ENCODE measurements at places on chromosomes 5 and 9.

- DNase-seq: no peak
Measured at GRCh38 chr5:51881901-51882300, 498.7 kb downstream of the ISL1 start.

GRCh38 chr5:59763541-59763940 lies 130.0 kb downstream of the PDE4D start:
- DNase-seq: no peak

GRCh38 chr9:109745335-109746283 lies 34.4 kb upstream of the PALM2AKAP2 start:
- DNase-seq: no peak

DNA sequence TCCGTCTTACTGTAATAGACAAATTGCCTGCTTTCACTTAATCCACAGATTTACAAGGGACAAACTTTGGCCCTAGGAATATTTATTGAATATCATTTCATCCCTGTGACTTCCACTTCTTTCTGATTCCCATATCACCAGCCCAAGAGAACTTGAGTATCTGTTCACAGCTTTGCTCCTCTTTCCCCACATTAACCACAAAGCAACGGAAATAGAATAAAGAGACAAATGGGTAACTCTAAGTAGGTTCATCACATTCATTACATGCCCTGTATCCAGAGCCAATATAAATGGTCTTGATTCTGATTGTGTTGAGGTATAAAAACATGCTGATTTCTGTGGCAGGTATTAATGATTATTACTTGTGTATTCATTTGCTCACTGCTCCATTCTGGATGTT lies 41.9 kb downstream of the TMEM252 start:
- no peak for DNase-seq

DNA sequence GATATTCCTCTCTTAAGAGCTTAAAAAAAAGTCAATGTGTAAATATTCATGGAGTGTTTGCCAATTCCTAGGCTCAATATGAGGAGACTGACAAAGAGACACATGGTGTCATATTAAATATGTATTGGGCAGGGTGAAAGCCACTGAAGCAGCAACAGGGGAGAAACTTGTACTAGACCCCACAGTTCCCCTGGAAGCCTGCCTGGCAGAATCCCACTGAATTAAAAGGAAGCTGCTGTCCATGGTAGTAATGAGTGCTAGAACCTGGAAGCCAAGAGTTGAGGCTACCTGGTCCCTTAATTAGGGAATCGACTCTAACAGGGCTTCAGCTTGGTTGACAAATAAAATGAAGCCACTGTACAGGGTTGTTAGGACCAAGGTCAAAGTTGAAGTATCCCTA lies 129.4 kb upstream of the GPR151 start:
- no peak for DNase-seq

DNA sequence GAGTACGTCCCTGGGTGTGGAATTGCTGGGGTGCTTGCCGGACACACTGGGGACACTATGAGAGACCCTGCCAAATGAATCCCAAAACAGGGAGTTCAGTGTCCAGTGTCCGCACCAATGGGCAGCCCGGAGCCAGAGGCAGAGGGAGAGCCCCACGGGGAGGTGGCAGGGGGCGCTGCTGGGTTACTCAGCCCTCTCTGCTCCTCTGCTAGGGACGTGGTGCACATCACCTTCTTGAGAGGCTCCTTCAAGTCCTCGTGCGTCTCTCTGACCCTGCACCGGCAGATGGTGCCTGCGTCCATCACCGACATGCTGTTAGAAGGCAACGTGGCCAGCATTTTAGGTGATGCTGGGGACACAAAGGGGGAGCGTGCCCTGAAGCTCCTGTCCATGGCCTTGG lies 20.8 kb downstream of the STKLD1 start:
- no peak for DNase-seq

- DNase-seq: no peak
Measured at GRCh38 chr9:105264380-105264779, 19.9 kb downstream of the SLC44A1 start.

DNA sequence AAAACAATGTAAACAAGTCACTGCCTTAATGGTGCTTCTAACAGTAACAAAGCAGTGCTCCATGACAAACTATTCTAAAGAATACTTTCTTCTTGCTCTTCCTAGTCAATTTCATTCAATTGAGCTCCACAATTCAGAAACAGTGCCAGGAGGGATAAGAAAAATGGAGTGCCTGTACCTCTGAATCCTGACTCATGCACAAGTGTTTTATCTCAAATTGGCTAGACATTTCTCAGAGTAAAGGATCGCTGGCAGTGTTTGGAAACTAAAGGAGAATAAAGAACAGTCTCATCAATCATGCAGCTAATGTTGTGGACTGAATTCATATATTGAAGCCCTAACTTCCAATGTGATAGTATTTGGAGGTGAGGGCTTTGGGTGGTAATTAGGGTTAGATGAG lies 27.6 kb downstream of the SLC25A51 start:
- DNase-seq: no peak

DNA sequence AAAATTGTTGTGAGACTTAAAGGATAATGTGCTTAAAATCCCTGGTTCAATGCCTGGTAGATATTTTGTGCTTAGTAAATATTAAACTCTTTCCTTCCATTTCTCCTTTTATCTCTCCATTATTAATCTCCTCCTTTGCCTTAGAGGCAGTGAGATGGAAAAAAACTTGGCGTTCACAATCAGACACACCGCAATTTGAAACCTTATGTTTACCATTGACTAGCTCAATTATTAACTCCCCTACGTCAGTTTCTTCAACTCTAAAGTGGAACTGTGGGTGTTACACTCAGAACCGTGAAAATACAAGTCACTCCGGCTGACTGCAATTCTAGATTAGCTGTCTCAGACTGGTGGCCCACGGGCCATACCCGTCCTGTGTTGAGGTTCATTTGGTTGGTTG lies 327.2 kb downstream of the DEPDC1B start:
- no peak for DNase-seq

- DNase-seq: no peak
Measured at GRCh38 chr9:89394412-89394811, 76.1 kb downstream of the SECISBP2 start.

DNA sequence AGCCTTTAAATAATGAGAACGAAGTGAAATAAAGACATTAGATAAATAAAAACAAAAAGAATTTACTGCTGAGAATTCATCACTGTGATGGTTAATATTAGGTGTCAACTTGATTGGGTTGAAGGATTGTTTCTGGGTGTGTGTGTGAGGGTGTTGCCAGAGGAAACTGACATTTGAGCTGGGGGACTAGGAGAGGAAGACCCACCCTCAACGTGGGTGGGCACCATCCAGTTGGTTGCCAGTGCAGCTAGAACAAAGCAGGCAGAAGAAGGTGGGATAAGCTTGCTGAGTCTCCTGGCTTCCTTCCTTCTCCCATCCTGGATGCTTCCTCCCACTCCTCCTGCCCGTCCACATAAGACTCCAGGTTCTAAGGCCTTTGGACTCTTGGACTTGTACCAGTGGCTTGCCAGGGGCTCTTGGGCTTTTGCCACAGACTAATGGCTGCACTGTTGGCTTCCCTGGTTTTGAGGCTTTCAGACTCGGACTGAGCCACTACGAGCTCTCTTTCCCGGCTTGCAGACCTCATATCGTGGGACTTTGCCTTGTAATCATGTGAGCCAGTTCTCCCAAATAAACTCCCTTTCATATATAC lies 43.7 kb upstream of the ABL1 start:
- DNase-seq: no peak

DNA sequence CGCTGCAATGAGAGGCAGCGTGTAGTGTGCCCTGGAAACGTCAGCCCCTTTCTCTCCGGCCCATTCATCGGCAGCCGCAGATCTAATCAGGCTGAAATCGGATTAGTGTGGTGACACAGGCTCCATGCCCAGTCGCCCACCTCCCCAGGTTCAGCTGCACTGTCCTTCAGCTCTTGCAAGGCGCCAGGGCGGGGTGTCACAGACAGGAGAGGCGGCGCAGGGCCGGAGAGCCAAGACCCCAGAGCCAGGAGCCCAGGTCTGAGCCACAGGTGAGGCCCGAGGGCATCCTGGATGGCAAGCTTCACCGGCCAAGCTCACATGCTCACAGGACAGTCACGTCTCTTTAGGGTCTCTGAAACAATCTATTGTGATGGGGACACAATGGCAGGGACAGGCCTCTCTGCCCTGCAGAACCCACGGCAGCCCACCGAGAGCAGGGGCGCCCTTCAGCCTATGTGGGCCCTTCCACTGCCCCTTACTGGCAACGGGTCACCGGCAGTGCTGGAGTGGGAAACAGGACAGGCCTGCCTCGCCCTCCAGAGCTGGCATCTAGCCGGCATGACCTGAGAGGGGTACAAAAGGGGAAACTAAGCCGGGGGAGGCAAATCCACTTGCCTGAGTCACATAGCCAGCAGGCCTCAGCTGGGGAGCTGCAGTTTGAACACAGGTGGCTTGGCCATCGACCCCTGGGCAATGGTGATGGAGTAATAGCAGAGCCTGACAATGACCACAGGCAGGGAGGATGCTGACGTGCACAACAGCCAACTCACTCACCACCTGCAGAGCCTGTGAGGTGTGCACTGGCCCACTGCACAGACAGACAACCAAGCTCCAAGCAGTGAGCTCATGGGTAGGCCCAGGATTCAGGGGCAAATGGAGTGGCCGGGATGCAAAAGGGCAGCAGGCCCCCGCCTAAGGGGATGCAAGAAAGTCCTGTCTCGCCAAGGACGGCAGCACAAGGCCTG lies 48.1 kb downstream of the VAV2 start:
- DNase-seq: no peak

DNA sequence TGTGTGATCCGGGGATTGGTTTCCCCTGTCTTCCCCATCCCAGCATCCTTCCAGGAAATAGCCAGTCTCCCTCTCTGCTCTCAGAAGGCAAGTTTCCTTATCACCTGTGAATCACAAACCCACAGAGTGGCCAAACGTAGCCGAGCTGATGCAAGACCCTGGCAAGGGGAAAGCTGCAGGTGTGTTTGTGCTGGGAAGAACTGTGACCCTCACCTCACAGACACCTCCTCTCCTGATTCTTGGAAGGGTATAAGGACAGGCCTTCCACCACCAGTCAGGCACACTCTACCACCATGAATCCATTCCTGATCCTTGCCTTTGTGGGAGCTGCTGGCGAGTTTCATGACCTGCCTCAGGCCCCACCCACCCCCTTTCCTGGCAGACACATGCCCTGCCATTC lies at the start of gene PRSS3:
PRSS3 (plus strand) TSS at position 281 of the 400 bp plus-strand sequence; CDS start at position 294, 13 bp downstream.
- DNase-seq: no peak

GRCh38 chr5:114118511-114118910 lies 243.4 kb upstream of the KCNN2 start:
- DNase-seq: no peak

- no peak for DNase-seq
Measured at GRCh38 chr9:83061990-83062650, 822 bp downstream of the RASEF start.

GRCh38 chr5:120994112-120994511 lies 530.0 kb downstream of the PRR16 start:
- DNase-seq: no peak

GRCh38 chr5:107284822-107285525 lies 385.8 kb downstream of the EFNA5 start:
- no peak for DNase-seq

DNA sequence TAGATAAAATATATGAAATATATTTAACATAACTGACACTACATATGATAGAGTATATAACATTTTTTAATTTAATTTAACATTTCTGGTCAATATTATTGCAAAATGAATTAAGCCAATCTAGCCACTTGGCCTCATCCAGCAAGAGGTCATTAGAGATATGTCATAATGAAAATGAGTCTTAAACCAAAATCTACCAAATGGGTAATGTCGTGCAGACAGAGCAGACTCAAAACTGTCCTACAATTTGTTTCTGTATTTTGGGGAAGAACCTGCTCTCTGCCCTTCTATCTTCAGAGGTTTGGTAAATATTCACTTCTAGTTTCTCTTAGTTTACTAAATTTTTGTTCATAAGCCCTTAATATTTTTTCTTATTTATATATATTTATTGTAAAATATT lies 61.4 kb downstream of the ARHGEF28 start:
- DNase-seq: no peak

DNA sequence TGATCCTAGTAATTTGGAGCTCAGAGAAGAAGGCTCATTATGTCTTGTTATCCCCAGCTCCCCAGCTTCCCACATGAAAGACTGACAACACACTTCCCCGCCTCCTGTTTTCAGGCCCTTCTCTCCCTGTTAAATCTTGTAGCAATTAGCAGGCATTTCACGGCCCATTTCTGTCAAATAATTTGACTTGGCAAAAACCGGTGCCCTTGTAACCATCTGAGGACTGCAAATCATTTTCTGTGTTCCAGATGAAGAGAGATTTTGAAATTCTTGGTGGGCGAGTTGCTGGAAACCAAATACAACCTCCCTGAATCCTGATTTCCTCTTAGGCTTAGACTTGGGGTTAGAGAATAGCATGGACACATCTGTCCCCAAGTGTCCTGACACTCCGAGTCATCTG lies 109.7 kb downstream of the MSX2 start:
- no peak for DNase-seq

GRCh38 chr5:57455511-57456455 lies 26.8 kb downstream of the ACTBL2 start:
- no peak for DNase-seq

- DNase-seq: no peak
Measured at GRCh38 chr5:15550502-15551112, 50.6 kb downstream of the FBXL7 start.

GRCh38 chr5:95949810-95950209 lies 11.8 kb downstream of the ELL2 start:
- DNase-seq: no peak

GRCh38 chr9:136759436-136760325 lies 1.6 kb upstream of the LCN8 start:
- DNase-seq: no peak

- DNase-seq: no peak
Measured at GRCh38 chr5:108729242-108729615, 18.5 kb upstream of the FER start.

DNA sequence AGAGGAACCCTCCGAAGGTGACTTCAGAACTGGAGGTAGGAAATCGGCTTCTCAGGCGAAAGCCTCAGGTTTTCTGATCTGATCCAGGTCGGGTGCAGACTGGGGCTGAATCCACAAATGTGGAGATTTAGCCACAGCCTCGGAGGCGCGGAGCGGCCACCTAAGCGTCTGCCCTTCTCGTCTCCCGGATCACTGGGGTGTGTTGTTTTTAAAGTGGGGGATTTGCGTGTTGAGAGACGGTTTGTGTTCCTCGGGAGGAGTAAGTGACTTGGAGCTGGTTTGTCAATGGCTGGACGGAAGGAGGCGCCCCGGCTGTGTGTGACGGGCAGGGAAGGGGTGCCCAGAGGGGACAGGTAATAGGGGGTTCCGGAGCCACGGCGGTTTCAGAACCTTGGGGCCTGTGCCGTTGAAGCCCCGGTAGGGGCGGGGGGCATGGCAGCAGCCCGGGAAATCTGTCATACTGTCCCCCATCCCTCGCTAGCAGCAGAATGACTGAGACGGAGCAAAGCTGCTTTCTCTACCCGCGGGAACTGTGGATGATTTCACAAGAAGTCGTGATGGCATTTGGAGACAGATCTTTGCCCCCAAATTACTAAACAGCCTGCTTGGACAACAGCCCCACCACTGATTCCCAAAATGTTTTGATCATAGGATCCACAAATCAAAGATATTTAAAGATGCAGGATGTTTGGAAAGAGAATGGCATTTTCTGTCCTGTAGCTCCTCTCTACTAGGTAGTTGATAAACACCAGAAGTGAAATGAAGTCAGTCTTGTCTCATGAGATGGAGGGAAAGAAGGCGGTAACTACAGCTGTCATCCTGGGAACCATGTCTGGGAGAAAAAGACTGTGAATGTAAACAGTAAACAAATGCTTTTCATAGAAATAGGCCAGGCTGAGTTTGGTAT lies 216.5 kb downstream of the PDZD2 start:
- no peak for DNase-seq

Measured in NCI-H1436 treated with DMSO at 0.1 percent for 48 hours (cell line).